Stomach (tissue), 19 donors: ENCODE measurements at places on chromosomes 7 and 10.

- H3K27ac ChIP-seq: no peak overlapping the region
- no peak overlapping the region for H3K4me3 ChIP-seq
- no peaks in the 10 kb centered on the region for H3K4me1 ChIP-seq
- no peaks in the 10 kb centered on the region for H3K27me3 ChIP-seq
- no peak for DNase-seq
Observed at GRCh38 chr7:110090110-110090820, 1000.7 kb upstream of the LRRN3 start.

GRCh38 chr10:21369697-21370096 lies 155.8 kb downstream of the SKIDA1 start:
- H3K36me3 ChIP-seq: no peaks in the 10 kb centered on the region
- no peaks in the 10 kb centered on the region for H3K27me3 ChIP-seq
- DNase-seq: peak; percentile 26
- H3K4me1 ChIP-seq: peaks cover 6% of the 10 kb centered on the region
- no peak overlapping the region for H3K4me3 ChIP-seq

GRCh38 chr10:27826369-27826768 lies 80.8 kb upstream of the MKX start:
- no peaks in the 10 kb centered on the region for H3K4me1 ChIP-seq
- DNase-seq: no peak
- no peak overlapping the region for H3K27ac ChIP-seq
- no peaks in the 10 kb centered on the region for H3K27me3 ChIP-seq
- no peak overlapping the region for H3K4me3 ChIP-seq
- H3K36me3 ChIP-seq: no peaks in the 10 kb centered on the region

GRCh38 chr10:60197206-60197605 lies 192.5 kb downstream of the ANK3 start:
- H3K27ac ChIP-seq: no peak overlapping the region
- no peaks in the 10 kb centered on the region for H3K4me1 ChIP-seq
- H3K36me3 ChIP-seq: peaks cover 28% of the 10 kb centered on the region
- no peak overlapping the region for H3K4me3 ChIP-seq
- no peak for DNase-seq
- no peaks in the 10 kb centered on the region for H3K27me3 ChIP-seq

GRCh38 chr7:47948141-47948790 lies at the start of gene PKD1L1:
PKD1L1 (minus strand) TSS chr7:47948466; CDS start chr7:47948440, 26 bp downstream.
- no peaks in the 10 kb centered on the region for H3K27me3 ChIP-seq
- H3K36me3 ChIP-seq: no peaks in the 10 kb centered on the region
- H3K4me1 ChIP-seq: no peaks in the 10 kb centered on the region
- H3K27ac ChIP-seq: peak within 1 kb of the TSS; percentile 37
- H3K4me3 ChIP-seq: no peak within 1 kb of the TSS
- DNase-seq: no peak

DNA sequence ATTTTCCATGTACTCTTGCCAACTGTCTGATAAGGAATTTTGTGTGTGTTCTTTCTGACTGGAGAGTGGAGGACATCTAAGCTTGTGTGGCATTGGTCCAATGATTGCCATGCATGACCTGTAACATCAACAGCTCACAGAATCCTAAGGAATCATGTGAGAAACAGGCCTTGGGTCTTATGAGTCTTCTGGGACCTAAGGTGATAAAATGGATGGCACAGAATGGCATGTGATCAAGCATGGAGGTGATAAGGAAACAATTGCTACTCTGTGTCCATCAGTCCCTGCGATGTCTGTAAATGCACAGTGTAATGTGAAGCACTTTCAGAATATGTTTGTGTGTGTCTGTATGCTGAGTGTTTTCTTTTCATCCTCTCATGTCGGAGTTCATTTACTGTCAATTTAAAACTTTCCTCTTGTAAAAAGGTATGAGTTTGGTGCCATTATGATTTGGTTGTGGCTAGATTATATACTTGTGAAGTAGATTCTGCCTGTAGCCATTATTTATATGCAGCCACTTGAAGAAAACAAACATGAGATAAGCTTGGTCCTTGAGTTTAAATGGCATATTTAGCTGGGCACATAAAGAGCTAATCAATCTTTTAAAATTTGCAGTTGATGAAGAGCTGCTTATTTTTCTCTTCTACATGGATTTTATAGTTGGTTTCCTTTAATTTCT lies 127.5 kb downstream of the VPS50 start:
- H3K4me1 ChIP-seq: no peaks in the 10 kb centered on the region
- no peak overlapping the region for H3K27ac ChIP-seq
- DNase-seq: no peak
- H3K27me3 ChIP-seq: no peaks in the 10 kb centered on the region

DNA sequence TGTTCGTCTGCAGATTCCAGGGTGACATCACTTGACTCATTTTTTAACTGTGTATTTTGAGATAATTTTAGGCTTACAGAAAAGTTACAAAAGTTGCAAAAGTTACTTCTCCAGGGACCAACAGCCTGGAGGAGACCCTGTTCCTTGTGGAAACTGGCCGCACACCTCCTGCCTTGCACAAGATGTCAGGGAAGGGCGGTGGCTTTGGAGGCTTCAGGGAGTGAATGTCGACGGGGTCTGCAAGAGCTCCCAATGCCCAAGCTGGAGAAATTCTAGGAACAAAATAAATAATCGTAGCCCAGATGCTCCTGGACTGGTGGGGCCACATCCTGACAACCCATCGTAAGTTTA lies 62.2 kb upstream of the FAM20C start:
- DNase-seq: no peak
- H3K27ac ChIP-seq: no peak overlapping the region
- H3K4me1 ChIP-seq: peaks cover 27% of the 10 kb centered on the region
- no peak overlapping the region for H3K4me3 ChIP-seq
- H3K27me3 ChIP-seq: no peaks in the 10 kb centered on the region

- H3K36me3 ChIP-seq: no peaks in the 10 kb centered on the region
- H3K4me1 ChIP-seq: no peaks in the 10 kb centered on the region
- no peak overlapping the region for H3K27ac ChIP-seq
- no peaks in the 10 kb centered on the region for H3K27me3 ChIP-seq
- no peak for DNase-seq
Observed at GRCh38 chr10:9814285-9814864, 1203.3 kb upstream of the CELF2 start.

GRCh38 chr7:5322621-5323410 lies 40.1 kb downstream of the SLC29A4 start:
- peaks cover 96% of the 10 kb centered on the region for H3K36me3 ChIP-seq
- no peaks in the 10 kb centered on the region for H3K27me3 ChIP-seq
- H3K4me3 ChIP-seq: no peak overlapping the region
- no peaks in the 10 kb centered on the region for H3K4me1 ChIP-seq
- DNase-seq: no peak

DNA sequence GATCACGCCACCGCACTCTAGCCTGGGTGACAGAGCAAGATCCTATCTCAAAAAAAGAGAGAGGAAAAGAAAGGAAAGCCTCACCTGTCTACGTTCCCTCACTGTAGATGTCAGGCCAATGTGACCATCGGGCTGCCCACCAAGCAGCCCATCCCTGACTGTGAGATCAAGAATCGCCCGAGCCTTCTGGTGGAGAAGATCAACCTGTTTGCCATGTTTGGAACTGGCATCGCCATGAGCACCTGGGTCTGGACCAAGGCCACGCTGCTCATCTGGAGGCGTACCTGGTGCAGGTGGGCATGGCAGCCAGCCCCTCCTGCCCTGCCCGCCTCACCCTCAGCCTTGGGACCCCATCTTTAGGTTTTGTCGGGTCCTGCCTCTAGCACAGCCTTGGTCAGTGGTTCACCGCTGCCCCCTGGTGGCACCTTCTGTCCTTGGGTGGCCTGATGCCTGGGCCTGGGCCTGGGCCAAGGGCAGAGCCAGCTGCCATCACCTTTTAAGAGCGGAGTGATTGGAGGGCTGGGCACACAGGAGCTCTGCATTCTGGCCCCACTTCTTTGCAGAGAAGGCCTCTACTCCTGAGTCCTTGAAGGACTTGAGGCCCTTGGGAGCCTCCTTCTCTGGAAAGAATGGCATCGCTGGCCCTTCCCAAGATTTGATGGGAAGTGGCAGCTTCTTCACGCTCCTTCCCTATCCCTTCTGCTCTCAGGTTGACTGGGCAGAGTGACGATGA lies 14.4 kb upstream of the AHCYL2 start:
- H3K27me3 ChIP-seq: no peaks in the 10 kb centered on the region
- peak; percentile 88 for DNase-seq
- H3K27ac ChIP-seq: no peak overlapping the region
- H3K36me3 ChIP-seq: peaks cover 60% of the 10 kb centered on the region

DNA sequence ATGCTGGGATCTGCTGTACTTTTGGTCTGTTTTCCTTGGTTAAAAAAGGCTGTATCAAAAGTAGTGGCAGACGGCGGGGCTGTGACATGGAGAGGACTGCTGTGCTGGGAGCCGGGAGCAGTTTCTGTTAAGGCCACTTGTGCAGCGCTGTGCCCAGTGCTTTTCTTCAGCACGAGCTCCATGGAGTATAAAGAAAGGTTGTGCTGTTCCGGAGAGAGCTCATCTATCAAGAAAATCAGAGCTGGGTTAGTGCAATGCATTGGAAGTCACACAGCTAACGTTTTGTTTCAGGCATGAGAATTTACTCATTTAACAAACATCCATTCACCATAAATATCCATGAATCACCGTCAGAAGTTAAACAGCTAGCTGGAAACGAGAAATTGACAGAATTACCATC lies 62.0 kb downstream of the KIAA1549 start:
- no peaks in the 10 kb centered on the region for H3K27me3 ChIP-seq
- H3K4me3 ChIP-seq: no peak overlapping the region
- no peak overlapping the region for H3K27ac ChIP-seq

DNA sequence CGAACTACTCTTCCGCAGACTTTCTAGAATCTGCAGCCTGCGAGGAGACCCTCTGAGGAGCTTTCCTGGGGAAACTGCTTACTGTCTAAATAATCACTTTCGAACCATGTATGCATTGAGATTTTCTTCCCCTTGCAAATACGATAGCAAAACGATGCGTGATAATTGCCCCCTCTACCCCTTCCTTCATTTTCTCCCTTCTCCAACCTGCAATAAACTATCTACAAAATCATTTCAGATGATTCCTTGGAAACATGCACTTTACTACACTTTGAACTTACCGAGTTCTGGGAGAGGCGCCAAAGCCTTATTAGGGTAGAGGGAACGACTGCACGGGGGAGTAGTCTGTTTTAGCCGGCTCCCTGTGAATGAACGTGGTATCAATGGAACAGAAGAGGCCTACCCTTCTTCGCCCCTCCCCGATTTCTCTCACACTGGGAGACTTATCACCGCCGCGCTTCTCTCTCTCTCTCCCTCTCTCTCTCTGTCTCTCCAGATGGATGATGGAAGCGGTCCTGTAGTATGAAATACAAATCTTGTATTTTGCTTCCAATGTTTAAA lies at the start of gene FGFBP3:
TSS of gene FGFBP3 (minus strand) at position 370 of the 561 bp plus-strand sequence. CDS start 517 bp downstream, outside the sequence.
- H3K4me1 ChIP-seq: peaks cover 31% of the 10 kb centered on the region
- peak within 1 kb of the TSS; percentile 67 for H3K27ac ChIP-seq
- peak within 1 kb of the TSS; percentile 92 for H3K4me3 ChIP-seq
- no peaks in the 10 kb centered on the region for H3K27me3 ChIP-seq
- no peaks in the 10 kb centered on the region for H3K36me3 ChIP-seq

DNA sequence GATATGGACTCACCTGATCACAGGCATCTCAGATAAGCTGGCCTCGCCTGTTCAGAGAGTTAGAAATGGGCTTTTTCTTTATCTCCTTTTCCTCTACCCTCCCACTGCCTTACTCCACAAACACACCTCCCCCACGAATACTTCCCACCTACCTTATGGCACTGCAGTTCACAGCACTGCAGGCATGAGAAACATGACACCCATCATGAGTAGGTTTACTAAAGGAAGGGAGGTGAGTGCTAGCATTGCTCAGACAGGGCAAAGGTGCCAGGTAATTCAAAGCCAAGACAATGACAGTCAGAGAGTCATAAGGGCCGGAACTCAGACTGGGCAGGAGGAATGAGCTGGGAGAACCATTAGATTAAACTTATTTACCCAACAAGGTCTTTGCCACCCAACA lies 220.6 kb downstream of the FAM107B start:
- H3K4me1 ChIP-seq: peaks cover 55% of the 10 kb centered on the region
- H3K27me3 ChIP-seq: no peaks in the 10 kb centered on the region
- DNase-seq: peak; percentile 59

GRCh38 chr10:131781791-131782190 lies 119.0 kb upstream of the PPP2R2D start:
- no peaks in the 10 kb centered on the region for H3K4me1 ChIP-seq
- no peaks in the 10 kb centered on the region for H3K36me3 ChIP-seq
- no peak for DNase-seq

DNA sequence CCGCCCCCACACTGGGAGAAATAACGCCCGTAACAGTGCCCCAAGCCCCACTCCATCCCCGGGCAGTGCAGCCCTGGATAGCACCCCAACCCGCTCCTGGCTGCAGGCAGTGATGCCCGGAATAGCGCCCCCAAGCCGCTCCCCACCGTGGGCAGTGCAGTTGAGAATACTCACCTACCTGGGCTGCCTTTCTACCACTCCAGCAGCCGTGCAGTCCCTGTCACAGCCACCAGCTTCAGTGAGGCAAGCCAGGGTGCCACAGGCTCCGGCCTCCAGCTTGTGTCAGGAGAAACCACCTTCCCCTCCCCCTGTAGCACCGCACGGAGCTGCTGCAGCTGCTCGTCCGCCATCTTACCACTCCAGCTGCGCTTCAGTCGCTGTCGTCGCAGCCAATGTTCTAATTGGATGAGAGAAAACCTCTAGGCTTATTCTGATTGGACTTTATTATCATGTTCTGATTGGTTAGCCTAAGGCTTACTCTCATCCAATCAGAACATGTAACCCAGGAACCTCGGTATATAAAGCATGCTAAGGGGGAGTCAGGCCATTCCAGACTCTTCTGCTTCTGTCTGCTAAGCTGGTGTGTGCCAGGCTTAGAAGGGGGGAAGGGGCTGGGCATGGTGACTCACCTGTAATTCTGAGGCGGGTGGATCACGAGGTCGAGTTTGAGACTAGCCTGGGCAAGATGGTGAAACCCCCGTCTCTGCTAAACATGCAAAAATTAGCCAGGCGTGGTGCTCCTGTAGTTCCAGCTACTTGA lies 53.2 kb upstream of the ZNF33B start:
- H3K27me3 ChIP-seq: no peaks in the 10 kb centered on the region
- H3K4me1 ChIP-seq: peaks cover 10% of the 10 kb centered on the region
- no peaks in the 10 kb centered on the region for H3K36me3 ChIP-seq
- no peak overlapping the region for H3K27ac ChIP-seq
- DNase-seq: no peak
- H3K4me3 ChIP-seq: no peak overlapping the region

DNA sequence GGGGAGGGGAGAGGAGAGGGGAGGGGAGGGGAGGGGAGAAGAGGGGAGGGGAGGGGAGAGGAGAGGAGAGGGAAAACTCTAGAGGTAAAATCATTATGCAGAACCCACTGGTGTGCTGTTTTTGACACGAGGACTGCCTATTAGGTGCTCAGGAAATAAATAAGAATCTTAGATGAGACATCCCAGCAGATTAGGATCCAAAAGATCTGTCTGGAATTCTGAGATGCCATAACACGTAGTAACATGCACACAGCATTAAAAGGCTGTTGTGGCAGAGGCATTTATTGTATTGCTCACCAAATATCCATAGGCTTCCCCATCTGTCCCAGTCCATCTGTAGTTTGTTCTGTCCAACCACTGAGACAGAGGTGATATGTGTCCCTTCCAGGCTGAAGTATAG lies 40.8 kb upstream of the KMT2E start:
- no peak for DNase-seq
- no peak overlapping the region for H3K4me3 ChIP-seq
- peaks cover 45% of the 10 kb centered on the region for H3K4me1 ChIP-seq
- peak overlapping the region; percentile 84 for H3K27ac ChIP-seq
